ENCODE measurements at places on chromosomes 2 and 18.
A peak's percentile ranks its signal among the peaks of the same experiment; 100 is the strongest.

GRCh38 chr18:55228191-55228590 lies 268.9 kb upstream of the CCDC68 start:
- no peak for DNase-seq

DNA sequence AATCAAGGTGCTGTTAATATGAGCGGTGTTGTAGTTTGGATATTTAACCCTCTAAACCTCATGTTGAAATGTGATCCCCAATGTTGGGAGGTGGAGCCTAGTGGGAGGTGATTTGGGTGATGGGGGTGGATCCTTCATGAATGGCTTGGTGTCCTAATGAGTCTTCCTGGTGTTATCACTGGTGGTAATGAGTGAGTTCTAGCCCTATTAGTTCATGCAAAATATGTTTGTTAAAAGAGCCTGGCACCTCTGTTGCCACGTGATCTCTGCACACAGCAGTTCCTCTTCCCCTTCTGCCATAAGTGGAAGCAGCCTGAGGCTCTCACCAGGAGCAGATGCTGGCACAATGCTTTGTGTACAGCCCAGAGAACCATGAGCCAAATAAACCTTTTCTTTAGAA lies 158.4 kb downstream of the FMNL2 start:
- DNase-seq, result no peak

DNA sequence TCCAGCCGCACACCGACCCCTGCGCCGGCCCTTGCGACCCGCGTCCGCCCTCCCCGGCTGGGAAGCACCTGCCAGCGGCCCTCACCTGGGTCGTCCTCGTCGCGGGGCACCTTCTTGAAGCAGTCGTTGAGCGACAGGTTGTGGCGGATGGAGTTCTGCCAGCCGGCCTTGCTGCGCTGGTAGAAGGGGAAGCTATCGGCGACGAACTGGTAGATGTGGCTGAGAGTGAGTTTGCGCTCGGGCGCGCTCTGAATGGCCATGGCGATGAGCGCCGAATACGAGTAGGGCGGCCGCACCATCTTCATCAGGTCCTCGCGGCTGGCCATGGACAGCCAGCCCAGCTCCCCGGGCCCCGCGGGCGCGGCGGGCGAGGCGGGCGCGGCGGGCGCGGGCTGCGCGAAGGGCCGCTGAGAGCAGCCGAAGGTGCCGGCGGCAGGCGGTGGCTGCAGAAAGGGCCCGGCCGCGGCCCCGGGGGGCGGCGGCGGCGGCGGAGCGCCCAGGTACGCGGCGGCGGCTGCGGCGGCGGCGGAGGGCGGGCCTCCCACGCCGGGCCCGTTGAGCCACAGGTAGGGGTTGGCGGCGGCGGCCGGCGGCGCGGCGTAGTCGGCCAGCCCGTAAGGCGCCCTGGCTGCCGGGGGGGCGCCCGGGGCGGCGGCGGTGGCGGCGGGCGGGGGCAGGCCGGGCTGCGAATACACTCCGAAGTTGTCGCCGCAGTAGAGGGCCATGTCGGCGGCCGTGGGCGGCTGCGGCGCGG lies 505 bp downstream of the FOXI3 start:
- DNase-seq, result no peak

DNA sequence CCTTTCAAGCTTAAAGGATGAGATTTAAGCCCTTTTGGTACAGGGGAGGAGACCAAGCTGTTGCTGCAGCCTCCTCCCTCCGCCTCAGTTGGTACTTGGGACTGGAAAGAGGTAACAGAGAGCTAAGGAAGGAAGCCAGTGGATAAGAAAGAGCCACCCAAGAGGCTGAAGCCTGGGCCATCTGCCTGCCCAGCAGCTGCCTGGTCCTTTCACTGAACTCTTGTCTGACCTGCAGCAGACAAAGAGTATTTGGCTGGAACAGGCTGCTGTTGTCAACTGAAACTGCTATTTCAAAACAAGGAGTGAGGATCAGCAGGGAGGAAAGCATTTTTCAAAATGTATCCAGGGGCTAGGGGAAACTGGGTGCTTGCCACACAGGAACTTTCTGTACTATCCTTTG lies 30.3 kb downstream of the TNS1 start:
- DNase-seq, result no peak

- DNase-seq, result no peak
Observed at GRCh38 chr2:148515976-148516375, 128.6 kb upstream of the EPC2 start.

GRCh38 chr2:231200805-231201474 lies 2.5 kb downstream of the ARMC9 start:
- no peak for DNase-seq

GRCh38 chr2:108222261-108222660 lies 17.5 kb upstream of the SULT1C3 start:
- DNase-seq, result no peak

GRCh38 chr18:42051411-42051810 lies 96.4 kb downstream of the PIK3C3 start:
- DNase-seq, result no peak

DNA sequence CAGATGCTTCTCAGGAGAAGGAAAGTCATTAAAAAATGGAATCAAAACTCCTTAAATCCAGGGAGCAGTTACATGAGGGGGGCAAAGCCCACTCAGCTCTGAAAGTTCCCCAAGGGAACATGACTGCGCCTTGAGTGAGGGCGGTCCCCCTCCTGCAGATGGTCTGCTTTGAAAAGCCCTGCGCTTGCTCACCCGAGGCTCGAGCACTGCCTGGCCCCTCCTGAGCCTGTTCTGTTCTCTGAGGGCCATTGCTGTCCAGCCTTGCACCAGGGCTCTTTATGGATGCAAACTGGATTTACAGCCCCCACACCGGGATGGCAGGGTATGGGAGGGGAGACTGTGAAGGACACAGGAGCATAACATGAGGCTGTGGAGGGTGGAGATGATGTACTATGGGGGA lies 37.8 kb upstream of the DNMT3A start:
- no peak for DNase-seq

- DNase-seq, result no peak
Observed at GRCh38 chr2:44843641-44844310, 97.7 kb upstream of the SIX3 start.

GRCh38 chr2:238848691-238848975 lies 748 bp downstream of the TWIST2 start:
- no peak for DNase-seq

GRCh38 chr18:64402636-64403035 lies 253.7 kb upstream of the LINC00305 start:
- DNase-seq, result no peak

DNA sequence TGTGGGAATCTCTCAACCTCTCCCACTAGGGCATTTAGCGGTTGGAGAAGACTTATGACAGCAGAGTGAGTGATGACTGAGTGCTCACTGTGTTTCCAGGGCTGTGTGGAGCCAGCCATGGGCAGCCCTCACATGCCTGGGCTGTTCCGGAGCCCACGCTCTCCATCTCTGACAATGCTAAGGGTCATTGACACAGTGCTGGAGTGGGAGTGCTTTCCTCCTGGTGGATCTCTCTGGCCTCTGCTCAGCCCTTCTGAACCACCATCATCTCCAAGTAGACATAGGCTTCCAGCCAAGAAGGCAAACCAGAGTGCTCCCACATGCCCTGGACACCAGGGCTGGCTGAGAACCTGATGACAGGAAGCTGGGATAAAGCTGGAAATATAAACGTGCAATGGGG lies 33.1 kb upstream of the TWIST2 start:
- no peak for DNase-seq

DNA sequence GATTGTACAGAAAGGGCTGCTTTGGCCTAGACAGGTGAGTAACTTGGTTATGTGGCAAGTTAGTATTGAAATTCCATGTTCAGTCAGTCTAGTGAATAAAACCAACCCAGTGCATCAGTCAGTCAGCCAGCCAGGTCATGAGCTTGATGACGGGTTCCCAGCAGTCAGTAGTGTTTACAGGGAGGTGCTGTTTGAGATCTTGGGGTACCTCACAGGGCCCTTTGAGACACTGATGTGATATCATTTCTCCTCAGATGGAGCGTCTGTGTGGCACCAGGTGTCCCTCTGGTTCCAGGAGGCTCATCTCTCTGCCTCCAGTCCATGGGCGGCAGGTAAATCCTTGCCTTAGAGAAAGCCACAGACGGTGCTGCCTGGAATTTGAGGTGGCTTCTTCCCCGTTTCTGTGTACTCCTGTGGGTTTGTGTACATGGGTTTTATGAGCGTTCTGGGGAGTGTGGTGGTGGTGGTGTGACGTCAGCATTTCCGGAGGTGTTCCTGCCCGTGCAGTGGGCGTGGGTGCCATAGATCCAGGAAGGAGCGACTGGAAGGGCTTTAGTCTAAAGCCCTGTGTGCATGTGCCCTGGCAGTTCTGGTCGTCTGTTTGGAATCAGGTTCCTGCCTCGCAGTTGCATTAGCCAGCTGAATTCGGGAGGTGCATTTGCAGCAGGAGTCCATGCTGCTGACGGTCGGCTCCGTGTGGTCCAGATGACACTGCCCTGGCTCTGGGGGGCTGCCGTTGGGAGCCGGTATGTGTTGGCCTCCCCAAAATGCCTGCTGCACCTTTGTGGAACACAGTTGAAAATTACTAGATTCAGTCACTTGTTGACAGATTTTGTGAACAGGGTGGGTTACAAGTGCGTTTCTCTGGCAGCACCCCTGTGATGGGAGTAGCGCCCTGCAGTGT lies 2.1 kb downstream of the CTDP1 start:
- DNase-seq, result peak; percentile 81

DNA sequence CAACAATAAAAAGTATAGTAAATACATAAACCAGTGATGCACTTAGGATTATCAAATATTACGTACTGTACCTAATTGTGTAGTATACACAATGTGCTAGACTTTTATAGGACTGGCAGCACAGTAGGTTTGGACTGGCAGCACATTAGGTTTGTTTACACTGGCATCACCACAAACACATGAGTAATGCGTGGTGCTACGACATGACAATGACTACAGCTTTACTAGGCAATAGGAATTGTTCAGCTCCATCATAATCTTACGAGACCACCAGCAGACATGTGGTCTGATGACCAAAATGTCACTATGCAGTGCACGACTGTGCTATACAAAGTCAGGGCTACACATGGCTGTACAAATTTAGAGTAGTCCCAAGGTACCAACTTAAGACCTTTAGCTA lies 2.3 kb downstream of the MBOAT2 start:
- DNase-seq, result no peak

GRCh38 chr2:76330865-76331264 lies 620.1 kb upstream of the GCFC2 start:
- no peak for DNase-seq

GRCh38 chr18:9653390-9653789 lies 39.0 kb upstream of the PPP4R1 start:
- no peak for DNase-seq

DNA sequence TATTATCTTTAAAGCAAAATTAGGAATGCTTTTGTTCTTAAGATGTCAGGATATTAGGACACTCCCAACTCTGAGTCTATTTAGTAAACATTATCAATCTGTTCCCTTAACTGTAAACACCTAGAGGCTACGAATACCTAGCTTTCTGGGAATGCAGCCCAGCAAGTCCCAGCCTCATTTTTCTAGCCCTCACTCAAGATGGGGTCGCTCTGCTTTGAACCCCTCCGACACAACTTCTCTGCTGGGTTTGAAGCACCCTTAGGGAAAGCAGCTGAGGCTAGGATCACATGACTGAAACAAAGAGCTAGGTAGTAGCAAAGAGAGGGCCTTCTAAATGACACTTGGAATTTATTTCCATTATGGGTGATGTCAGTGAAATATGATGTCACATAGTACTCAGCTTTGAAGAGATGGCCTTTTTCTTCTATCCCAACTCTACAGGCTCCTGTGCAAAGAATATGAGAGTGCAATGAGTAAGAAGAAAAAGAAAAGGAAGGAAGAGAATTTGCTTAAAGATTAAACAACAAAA lies 114.7 kb downstream of the CSRNP3 start:
- no peak for DNase-seq

GRCh38 chr18:3526421-3527354 lies 76.7 kb downstream of the TGIF1 start:
- no peak for DNase-seq

DNA sequence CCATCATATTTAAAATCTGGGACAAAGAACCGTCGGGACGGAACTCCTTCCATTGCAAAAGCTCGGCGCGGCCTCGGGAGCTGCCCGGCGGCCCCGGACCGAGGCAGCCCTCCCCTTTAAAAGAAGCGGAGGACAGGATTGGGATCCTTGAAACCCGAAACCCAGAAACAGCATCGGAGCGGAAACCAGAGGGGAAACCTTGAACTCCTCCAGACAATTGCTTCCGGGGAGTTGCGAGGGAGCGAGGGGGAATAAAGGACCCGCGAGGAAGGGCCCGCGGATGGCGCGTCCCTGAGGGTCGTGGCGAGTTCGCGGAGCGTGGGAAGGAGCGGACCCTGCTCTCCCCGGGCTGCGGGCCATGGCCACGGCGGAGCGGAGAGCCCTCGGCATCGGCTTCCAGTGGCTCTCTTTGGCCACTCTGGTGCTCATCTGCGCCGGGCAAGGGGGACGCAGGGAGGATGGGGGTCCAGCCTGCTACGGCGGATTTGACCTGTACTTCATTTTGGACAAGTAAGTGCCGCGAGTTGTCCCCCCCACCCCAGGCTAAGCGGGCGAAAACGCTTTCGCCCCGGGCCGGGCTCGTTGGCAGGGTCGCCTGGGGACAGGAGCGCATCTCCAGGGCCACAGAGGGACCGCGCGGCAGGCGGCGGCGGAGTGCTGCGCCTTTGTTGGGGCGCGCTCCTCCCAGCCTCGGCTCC lies at the start of gene ANTXR1:
Gene ANTXR1 (plus strand): TSS at position 38 of the 698 bp plus-strand sequence. CDS start 321 bp downstream, at position 359.
- no peak for DNase-seq

GRCh38 chr2:102657770-102658169 lies 38.4 kb downstream of the SLC9A2 start:
- DNase-seq, result no peak

DNA sequence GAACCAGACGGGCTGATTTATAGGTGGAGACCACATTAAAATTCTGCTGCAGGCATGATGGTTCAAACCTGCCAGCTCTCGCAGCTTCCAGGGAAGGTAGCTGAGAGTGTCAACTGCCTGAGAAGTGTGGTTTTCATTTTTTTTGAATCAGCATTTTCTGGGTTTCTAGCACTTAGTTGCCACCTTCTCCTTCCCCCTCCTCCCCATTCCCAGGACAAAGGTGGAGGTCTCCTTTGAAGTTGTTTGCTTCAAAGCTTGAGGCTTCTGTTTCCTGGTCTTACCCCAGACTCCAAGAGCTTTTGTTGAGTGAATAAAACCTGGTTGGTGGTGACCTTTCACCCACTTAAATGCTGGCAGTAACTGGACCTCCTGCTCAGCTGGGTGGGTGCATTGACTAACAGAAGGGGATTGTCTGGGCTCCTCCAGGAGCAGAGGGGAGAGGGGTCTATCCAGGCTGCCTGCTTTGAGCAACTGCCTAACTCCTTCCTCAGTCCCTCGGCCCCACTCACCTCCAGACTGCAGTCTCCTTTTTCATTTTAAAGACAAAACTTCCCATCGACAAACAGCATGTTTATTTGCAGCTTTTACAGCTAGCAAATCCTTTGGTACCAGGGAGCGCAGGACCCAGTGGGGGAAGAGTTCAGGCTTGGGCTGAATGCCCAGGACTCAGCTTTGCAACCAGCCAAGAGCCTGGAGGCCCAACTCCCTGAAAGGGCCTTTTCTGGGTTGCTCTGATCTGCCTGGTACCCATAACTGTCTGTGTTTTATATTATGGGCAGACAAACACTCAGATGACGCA lies 3.5 kb downstream of the RHOB start:
- no peak for DNase-seq

GRCh38 chr18:58180172-58180571 lies 136.1 kb downstream of the NEDD4L start:
- DNase-seq, result no peak

GRCh38 chr18:56709463-56709862 lies 58.3 kb downstream of the WDR7 start:
- DNase-seq, result no peak

Data from CD4-positive, alpha-beta T cell treated with Interleukin-15 for 1 hour (primary cell).